ENCODE measurements at places on chromosomes 7 and 10. TPM values are rescaled to one million over a fixed set of nuclear protein-coding genes. Genes with fewer than 3 reads are reported as not detected.

Gene SCART1
- total RNA-seq, result 1.4 TPM

Gene EIF5AL1
- 2.6 TPM for total RNA-seq

GRCh38 chr10:68075550-68076004 lies 494 bp upstream of the HERC4 start:
- no peaks in the 10 kb centered on the region for H3K27me3 ChIP-seq
- peaks cover 7% of the 10 kb centered on the region for H3K36me3 ChIP-seq

GRCh38 chr7:100155553-100156317 lies 2.8 kb downstream of the TRAPPC14 start:
- no peak overlapping the region for H3K4me3 ChIP-seq
- no peak overlapping the region for H3K27ac ChIP-seq
- peaks cover 44% of the 10 kb centered on the region for H3K4me1 ChIP-seq
- no peak for DNase-seq
- H3K27me3 ChIP-seq, result no peaks in the 10 kb centered on the region

DNA sequence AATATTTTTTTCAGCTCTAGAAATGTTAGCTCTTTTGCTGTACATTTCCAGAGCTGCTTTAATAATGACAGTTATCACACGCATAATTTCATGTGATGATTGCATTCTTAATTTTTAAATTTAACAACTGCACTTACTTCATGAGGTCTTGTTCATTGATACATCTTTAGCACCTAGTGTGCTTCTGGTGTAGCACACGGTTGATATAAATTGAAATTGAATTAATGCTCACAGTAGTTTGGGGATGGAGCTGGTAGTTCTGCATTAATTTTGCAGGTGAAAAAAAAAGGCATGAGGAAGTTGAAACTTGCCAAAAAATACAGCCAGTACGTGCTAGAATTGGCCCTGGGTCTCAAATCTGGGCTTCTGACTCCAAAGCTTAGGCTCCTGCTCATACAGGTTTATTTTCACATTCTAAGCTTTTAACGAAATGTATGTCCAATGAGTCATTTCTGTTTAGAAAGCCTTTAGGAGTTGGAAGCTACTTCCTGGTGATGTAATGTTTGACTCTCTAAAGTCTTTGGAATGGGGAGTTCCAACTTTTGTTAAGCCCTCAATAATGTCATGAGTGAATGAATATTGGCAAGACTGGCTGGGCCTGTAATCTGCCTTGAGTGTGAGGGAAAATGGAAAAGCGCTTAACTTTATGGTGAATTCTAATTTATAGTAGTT lies 62.5 kb downstream of the DAGLB start:
- no peak overlapping the region for H3K27ac ChIP-seq
- H3K36me3 ChIP-seq, result no peaks in the 10 kb centered on the region
- H3K27me3 ChIP-seq, result no peaks in the 10 kb centered on the region

DNA sequence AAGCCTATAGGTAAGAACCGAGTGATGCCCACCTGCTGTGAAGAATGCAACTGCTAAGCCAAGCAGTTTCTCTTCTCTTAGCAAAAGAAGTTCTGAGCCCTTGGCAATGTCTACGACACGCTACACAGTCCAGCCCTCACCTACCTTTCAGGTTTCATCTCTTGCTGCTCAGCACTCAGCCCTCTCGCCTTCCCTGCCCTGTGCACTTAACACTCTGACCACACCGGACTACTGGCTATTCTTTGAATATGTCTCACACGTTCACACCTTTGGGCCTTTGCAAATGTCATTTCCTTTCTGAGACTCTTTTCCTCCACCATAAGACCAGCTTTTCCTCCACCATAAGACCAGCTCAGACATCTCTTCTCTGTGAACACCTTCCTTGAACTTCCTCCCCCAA lies 67.0 kb upstream of the ITGB1 start:
- no peak for DNase-seq
- H3K4me3 ChIP-seq, result no peak overlapping the region
- no peak overlapping the region for H3K27ac ChIP-seq
- no peaks in the 10 kb centered on the region for H3K27me3 ChIP-seq
- peaks cover 36% of the 10 kb centered on the region for H3K4me1 ChIP-seq

DNA sequence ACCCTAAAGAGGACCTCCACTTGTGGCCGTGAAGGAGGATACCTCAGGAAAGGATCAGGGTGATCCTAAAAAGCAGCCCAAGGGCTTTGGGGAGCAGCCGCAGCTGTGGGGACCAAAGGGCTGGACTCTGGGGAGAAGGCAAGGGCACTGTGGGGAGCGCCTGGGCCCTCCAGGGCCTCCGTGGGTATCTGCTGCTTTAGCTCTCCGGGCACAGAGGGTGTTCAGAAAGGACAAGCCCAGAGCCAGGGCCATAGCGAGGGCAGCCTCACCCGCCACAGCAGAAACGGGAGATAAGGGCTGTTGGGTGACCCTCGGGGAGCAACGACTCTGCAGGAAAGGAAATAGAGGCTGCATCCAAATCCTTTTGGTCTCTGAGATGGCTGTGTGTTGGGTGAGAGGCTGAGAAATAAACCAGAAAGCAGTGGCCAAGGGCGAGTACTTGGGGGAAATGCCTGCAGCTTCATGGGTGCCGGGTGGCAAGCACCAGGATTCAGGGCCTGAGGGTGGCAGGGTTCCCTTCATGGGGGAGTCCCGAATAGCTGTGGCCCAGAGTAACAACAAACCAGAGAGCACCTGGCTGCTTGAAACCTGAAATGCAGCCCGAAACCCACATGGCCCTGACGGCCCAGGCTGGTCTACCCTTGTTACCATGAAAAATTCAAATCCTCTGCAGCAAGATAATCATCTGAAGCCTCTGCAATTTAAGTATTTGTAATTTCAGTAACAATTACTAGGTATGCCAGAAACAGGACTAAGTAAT lies 95.2 kb downstream of the VIPR2 start:
- no peaks in the 10 kb centered on the region for H3K4me1 ChIP-seq
- DNase-seq, result no peak
- no peak overlapping the region for H3K27ac ChIP-seq
- no peaks in the 10 kb centered on the region for H3K36me3 ChIP-seq

GRCh38 chr10:110457851-110458250 lies 39.9 kb upstream of the DUSP5 start:
- DNase-seq, result no peak
- H3K36me3 ChIP-seq, result no peaks in the 10 kb centered on the region
- no peaks in the 10 kb centered on the region for H3K27me3 ChIP-seq
